Osteocyte (in vitro differentiated cells): ENCODE measurements at places on chromosomes 3 and 15. TPM values are rescaled to one million over a fixed set of nuclear protein-coding genes. Genes with fewer than 3 reads are reported as not detected.

Gene PRR20G
- total RNA-seq = not detected in 2 replicates

Gene PARP14
- 48.1 and 48.4 TPM in 2 replicates for total RNA-seq

Gene NRG4
- total RNA-seq = not detected in 2 replicates

Gene TMOD2
- 4.3 and 6.3 TPM in 2 replicates for total RNA-seq

Gene FANCD2OS
- total RNA-seq = not detected in 2 replicates

Gene GOLGA8H
- 0.89 and 1.3 TPM in 2 replicates for total RNA-seq

Gene SLC28A1
- not detected in 2 replicates for total RNA-seq

Gene P2RY1
- 0.67 and 0.91 TPM in 2 replicates for total RNA-seq

Gene CLRN1
- not detected in 2 replicates for total RNA-seq

Gene NRROS
- total RNA-seq = 0.13 and 0.24 TPM in 2 replicates

Gene LMAN1L
- not detected in 2 replicates for total RNA-seq

Gene SEC22A
- 17.5 and 19.1 TPM in 2 replicates for total RNA-seq

Gene MESP1
- total RNA-seq = 2.1 and 2.2 TPM in 2 replicates

Gene MED12L
- 1.4 TPM in 2 replicates for total RNA-seq

Gene ANKRD63
- 0.30 and 0.42 TPM in 2 replicates for total RNA-seq

Gene RNF111
- total RNA-seq = 32.3 and 33.8 TPM in 2 replicates

Gene NUP210
- total RNA-seq = 1.4 and 1.5 TPM in 2 replicates

Gene XXYLT1
- 35.1 and 35.8 TPM in 2 replicates for total RNA-seq

Gene EPHB3
- 10.6 and 11.4 TPM in 2 replicates for total RNA-seq

Gene TLR9
- not detected in 2 replicates for total RNA-seq

Gene POLR2H
- total RNA-seq = 56.4 and 57.7 TPM in 2 replicates

Gene HCN4
- not detected in 2 replicates for total RNA-seq

Gene ADAMTS17
- total RNA-seq = 0.39 and 1.5 TPM in 2 replicates

Gene RBP2
- total RNA-seq = not detected in 2 replicates

Gene GP5
- total RNA-seq = 0.10 TPM in 1 of 2 replicates, not detected in the other

Gene FBLN2
- total RNA-seq = 215 and 251 TPM in 2 replicates

Gene ETV5
- total RNA-seq = 58.4 and 63.6 TPM in 2 replicates

Gene ATG7
- total RNA-seq = 42.5 and 45.1 TPM in 2 replicates

Gene TMIE
- not detected in 2 replicates for total RNA-seq

Gene CHRNB4
- not detected in 2 replicates for total RNA-seq

Gene LIPC
- not detected in 2 replicates for total RNA-seq

Gene CD86
- total RNA-seq = not detected in 2 replicates

Gene GREM1
- 252 and 294 TPM in 2 replicates for total RNA-seq

Gene DNAH1
- total RNA-seq = 9.4 and 9.7 TPM in 2 replicates

Gene CDHR4
- total RNA-seq = not detected in 2 replicates

Gene CPNE9
- 0.26 TPM in 1 of 2 replicates, not detected in the other for total RNA-seq

Gene STRA6
- 23.2 and 25.8 TPM in 2 replicates for total RNA-seq

Gene CTXND1
- 0.18 and 0.24 TPM in 2 replicates for total RNA-seq
